ENCODE measurements at places on chromosomes 7 and 10.

- no peak for DNase-seq
Measured at GRCh38 chr7:44438816-44439215, 51.6 kb downstream of the NUDCD3 start.

DNA sequence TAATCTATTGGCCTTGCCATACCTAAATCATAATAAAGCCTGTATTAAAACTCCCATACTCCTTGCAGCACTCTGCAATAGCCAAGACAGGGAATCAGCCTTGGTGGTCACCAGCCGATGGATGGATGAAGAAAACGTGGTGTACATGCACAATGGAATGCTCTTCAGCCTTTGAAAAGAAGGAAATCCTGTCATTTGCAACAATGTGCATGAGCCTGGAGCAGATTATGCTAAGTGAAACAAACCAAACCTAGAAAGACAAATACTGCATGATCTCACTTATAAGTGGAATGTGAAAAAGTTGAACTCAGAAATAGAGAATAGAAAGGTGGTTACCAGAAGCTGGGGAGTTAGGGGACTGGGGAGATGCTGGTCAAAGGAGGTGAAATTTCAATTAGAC, 218.5 kb downstream of the GRID1 start:
- no peak for DNase-seq

DNA sequence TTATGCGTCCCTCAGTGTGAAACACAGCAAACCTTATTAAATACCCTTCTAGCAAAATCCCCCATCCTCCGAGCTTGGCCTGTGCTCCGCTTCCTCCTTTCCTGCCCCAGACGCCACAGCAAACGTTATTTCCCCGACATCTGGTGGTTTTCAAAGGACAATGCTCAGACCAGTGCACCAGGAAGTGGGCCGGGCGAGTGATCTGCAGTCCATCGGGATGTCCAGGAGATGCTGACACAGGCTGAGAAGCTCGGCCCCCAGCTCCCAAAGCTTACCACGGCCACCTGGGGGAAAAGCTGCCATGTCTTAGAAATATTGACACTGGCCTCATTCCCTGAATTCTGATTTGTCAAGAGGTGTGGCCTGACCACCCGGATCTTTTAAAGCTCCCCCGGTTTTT, 129.5 kb downstream of the PTPRN2 start:
- DNase-seq = no peak

DNA sequence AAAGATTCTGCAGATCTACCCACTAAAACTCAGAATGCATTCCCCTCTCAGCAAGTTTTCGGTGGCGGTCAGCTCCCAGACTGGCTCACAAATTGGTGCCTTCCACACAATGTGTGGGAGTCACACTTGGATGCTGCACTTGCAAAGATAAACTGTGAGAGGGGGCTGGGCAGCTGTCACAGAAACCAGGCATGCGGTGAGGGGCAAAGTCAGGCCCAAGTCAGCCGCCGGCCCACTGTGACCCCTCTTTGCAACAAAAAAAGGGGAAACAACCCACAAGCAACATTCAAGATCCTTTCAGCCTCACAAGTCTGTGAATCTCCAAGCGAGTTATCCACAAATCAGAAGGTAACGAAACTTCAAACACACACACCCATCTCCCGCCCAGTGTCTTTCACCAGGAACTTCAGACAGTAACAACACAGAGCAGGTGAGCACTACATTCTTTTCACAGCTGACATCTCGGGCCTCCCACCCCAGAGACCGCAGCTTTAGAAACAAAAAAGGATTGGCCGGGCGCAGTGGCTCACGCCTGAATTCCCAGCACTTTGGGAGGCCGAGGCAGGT, 32.0 kb downstream of the SNX8 start:
- DNase-seq = no peak

DNA sequence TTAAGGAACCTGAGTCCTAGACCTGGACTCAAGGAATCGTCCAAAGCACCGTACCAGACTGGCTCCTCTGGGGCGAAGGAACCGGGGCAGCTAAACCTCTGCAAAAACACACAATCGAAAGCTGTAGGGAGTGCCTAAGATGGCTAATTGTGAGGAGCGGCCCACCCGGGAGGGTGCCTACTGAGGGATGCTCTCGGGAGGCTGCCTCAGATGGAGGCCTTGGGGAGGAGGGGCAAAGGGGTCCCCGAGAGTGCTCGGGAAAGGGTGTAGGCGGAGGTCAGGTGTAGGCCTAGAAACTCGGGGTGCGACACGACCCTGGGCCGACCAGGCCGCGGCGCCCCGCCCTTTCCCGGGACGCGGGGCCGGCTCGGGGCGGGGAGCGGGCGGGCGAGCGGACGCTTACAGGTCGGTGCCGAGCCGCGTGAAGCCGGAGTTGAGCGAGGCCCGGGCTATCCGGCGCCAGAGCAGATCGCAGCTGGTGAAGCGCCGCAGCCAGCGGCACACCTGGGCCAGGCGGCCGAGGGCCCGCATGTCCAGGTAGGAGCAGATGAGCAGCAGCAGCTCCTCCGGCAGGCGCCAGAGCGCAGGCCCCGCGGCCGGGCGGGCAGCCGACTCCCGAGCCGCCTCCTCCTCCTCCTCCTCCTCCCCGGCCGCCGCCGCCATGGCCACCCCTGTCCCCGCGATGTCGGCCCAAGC, 844 bp downstream of the FBXW4 start:
- DNase-seq = peak; percentile 65

DNA sequence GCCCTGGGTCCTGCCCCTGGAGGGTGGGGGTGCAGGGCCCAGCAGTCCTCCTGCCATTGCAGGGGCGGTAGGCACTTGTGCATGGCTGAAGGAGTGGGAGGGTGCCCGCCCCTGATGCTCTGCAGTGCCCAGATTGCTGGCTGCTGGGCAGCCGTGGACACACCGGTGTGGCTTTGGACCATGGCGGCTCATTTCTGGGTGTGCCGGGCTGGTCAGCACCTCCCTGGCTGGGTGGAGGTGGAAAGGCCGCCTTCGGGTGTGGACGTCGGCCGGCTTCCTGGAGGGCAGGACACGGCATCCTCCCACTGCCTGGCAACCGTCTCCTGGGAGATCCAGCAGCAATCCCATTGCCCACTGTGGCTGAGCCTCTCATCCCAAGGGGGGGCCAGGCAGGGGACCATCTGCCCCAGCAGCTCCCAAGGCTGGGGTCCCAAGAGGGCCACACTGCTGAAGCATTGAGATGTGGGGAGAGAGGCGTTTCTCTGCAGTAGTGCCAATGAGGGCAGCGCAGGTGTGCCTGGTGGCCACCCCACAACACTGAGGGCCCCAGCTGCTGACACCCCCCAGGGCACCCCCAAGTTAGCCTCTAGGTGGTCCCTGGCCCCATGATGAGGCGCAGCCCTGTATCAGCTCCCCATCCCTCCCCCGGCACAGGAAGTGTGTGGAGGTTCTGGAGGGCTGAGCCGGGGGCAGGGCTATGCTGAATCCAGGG, 12.9 kb downstream of the TTYH3 start:
- DNase-seq = no peak

- no peak for DNase-seq
Measured at GRCh38 chr7:117048882-117049281, 95.6 kb downstream of the ST7 start.

GRCh38 chr10:6034371-6034770, 27.8 kb downstream of the IL2RA start:
- no peak for DNase-seq

- DNase-seq = no peak
Measured at GRCh38 chr7:112721366-112721765, 68.8 kb downstream of the TMEM168 start.

GRCh38 chr7:144388950-144389349, 14.5 kb downstream of the NOBOX start:
- no peak for DNase-seq

DNA sequence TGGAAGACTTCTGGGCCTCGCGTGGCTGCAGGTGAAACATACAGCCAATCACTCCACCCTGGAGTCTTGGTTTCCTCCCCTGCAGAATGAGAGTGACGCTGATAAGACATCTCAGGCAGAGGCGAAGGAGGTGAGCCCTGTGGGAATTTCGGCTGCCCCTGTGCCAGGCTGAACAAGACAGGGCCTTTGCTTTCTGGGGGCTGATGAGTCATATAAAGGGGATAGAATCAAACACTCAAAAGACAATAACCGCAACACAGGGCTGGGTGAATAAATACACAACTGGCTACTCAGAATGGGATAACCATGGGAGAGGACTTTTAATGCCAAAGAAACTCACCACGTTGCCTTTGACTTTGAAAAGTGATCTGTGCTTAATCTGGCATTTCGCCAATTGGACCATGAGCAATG, 143.8 kb downstream of the KCNMA1 start:
- DNase-seq = no peak

GRCh38 chr7:25707768-25708620, 444.0 kb upstream of the NFE2L3 start:
- DNase-seq = no peak

GRCh38 chr7:116951366-116952292, 1.7 kb upstream of the ST7 start:
- DNase-seq = no peak

DNA sequence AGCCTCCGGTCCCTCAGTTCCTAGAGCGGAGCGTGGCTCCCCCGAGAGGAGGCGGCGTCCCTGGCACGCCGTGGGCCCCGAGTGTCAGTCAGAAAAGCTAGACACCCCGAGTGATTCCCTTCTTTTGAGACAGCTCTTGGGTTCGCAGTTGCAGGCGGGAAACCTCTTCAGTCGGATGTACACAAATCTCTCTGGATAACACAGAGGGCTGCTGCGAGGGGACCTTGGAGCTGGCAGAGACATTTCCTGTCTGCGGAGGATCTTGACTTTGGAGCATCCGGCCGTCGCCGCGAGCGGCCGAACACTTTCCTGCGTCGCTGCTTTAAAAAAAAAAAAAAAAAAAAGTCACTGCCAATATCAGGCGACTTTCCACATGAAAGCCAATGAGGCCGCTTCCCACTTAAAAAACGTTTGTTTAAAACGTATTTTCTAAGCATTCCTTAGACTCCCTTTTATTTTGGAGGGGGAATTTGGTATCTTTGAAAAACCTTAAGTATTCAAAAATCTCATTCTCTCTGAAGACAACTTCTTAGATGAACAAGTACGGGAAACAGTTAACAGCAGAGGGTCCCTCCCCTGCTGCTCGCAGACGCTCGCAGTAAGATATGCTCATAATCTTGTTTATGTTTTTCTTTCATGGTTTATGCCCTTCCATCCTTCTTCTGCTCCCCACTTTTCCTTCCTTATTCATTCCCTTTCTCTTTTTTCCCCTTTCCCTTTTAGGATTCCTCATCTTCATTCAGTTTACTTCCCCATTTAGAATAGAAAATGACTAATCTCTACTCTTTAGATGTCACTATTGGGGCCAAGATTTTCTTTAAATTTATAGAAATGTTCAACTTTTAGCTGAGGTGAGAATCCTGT, 10.0 kb downstream of the HHEX start:
- peak; percentile 44 for DNase-seq

DNA sequence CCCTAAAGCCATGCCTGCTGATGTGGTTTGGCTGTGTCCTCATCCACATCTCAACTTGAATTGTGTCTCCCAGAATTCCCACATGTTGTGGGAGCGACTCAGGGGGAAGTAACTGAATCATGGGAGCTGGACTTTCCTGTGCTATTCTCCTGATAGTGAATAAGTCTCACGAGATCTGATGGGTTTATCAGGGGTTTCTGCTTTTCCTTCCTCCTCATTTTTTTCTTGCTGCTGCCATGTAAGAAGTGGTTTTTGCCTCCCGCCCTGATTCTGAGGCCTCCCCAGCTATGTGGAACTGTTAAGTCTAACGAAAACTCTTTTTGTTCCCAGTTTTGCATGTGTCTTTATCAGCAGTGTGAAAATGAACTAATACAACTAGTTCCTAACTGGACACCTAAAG, 11.8 kb downstream of the MACROH2A2 start:
- no peak for DNase-seq

GRCh38 chr7:72403458-72404076, 8.6 kb downstream of the CALN1 start:
- DNase-seq = no peak

DNA sequence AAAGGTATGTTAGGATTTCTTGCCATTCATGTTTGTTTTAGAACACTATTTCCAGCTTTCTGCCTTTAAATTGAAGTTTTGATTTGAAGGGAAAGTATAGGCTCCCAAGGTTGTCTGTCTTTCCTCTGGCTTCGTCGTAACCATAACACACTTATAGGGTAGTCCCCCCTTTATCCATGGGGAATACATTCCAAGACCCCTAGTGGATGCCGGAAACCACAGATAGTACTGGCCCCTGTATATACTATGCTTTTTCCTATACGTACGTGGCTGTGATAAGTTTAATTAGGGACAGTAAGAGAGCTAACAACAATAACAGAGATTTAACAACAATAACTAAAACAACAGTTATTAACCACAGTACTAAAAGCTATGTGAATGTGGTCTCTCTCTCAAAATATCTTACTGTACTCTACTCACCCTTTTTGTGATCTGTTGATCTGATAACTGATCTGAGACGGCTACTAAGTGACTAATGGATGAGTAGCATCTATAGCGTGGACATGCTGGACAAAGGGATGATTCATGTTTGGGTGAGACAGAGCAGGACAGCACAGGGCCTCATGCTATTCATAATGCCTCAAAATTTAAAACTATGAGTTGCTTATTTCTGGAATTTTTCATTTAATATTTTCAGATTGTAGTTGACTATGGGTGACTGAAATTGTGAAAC, 273.1 kb downstream of the AUTS2 start:
- DNase-seq = no peak

- DNase-seq = no peak
Measured at GRCh38 chr10:12783293-12783692, 218.2 kb downstream of the CCDC3 start.

DNA sequence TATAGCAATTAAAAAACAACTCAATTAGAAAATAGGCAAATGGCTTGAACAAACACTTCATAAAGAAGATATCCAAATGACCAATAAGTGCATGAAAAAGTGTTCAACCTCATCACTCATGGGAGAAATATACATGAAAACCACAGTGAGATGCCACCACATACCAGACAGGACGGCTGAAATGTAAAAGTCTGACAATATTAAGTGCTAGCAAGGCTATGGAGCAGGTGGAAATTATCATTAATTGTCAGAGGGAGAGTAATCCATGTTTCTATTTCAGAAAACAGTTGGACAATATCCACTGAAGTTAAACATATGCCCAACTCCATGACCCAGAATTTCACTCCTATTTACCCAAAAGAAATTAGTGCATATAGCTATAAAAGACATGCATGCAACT, 42.6 kb upstream of the GRID1 start:
- no peak for DNase-seq

DNA sequence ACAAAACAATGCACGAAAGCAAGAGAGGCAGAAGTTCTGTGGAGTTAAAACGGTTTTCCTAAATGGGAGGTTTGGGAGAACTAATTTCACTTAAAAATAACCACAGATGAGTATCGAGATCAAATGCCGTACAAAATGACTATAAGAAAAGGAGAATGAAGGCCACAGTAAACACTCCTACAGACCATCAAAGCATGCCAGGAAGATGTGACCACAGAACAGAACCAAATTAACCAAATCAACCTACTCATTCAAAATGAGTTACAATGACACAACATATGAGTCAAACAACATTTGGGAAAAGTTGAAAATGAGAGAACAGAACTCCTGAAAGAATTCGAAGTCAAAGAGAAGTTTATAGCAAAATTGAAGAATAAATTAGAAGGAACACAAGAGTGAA, 24.3 kb upstream of the DOCK1 start:
- DNase-seq = no peak

- no peak for DNase-seq
Measured at GRCh38 chr10:97270523-97271154, 21.8 kb downstream of the ARHGAP19 start.
